Activated CD4-positive, alpha-beta T cell treated with anti-CD3 and anti-CD28 coated beads for 24 hours (primary cell): ENCODE measurements at places on chromosomes 2 and 18.
A peak's percentile ranks its signal among the peaks of the same experiment; 100 is the strongest.

DNA sequence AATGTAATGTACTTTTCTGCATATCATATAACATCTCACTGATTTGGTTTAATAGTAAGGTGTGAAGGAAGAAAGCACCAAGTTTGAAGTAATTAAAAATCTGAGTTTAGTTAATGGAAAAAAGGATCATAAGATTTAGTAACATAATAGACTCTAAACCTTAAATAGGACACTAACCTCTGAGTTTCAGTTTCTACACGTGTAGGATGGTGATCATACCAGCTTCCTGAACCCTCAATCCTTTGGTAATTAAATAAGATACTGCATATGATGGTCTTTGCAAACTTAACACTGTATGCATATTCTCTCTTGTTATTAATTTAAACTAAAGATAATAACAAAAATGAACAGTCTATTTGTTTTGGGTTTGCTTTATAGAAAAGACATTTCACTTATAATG lies 216.8 kb downstream of the NUP35 start:
- DNase-seq = no peak

- DNase-seq = no peak
Measured at GRCh38 chr18:77086656-77087392, 45.8 kb downstream of the MBP start.

DNA sequence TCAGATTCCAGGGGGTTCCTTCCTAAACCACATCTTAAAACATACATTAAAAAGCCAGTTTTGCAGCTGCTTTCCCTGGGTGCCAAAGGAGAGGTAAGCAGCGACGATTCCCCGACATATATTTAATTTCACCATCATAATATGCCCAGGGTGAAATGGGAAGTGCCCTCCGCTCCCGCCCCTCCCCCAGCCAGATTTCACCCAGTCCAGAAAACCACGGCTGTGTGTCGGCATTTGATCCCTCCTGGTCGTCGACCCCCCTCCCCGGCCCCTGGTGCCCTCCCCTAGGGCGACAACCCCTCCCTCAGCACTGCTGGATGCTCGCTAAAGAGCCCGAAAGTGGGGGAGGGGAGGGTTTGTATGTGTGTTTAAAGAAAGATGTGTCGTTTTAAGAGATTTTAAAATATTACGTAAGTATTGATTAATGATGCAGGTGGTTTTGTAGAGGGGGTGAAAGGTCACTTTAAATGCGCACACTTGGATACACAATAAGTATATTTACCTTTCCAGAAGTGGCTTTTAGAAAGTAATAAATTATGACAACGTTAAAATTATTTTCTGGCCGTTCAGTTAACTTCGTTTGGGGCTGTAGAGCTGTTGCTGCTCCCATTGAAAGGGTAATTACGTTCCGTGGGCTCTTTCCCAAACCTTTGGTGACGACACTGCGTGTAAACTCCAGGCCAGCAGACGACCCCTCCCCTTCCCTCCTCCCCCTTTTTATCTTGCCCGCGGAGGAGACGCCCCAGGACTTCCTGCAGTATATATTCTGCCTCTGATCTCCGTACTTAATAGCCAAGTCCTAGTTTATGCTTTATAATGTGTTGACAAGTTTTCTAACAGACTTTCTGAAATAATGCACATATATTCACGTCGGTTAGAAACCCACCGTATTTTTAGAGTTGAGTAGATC lies 3.4 kb upstream of the BCL11A start:
- no peak for DNase-seq

DNA sequence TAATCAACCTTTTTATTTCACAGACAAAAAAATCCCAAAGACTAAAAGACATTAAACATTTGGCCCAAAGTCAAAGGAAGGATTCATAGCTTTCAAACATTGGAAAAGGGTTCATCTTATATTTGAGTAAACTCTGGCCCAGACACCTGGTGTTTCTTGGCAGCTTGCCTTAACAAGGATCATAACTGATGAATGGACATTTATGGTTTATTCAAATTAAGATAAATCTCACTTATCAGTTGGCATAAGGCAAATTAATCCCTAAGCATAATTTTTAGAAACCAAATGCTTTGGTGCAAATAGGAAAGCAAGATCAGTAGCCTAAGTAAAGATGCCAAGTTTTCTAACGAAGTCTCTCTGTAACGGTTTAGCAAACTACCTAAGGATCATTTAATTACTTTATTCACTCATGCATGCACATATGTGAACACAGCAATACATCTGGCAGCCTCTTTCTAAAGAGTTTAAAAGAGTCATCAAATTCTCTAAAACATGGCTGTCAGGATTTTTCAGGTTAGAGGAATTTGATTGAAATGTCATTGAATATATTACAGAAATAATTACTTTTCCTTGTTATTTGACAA lies 323.4 kb upstream of the RBMS1 start:
- no peak for DNase-seq

DNA sequence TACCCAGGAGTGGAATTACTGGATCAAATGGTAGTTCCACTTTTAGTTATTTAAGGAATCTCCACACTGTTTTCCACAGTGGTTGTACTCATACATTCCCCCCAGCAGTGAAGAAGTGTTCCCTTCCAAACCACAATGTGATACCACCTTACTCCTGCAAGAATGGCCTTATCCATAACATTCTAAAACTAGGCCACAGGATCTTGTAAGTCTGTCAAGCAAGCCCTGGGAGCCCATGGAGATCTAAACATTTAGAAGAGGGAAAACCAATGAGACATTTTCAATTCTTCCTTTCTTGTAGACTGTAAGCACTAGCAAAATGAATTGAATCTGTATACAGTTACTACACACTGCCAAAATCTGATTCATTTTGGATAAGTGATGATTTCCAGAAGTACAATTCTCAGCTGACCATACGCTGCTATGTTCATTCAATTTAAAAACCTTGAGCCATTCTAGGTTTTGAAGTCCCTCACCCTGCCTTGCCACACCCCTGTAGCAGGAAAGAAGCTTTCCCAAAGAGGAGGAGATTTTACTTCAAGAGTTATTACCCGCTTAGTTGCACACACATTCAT lies 149.1 kb downstream of the SLC8A1 start:
- DNase-seq = no peak

DNA sequence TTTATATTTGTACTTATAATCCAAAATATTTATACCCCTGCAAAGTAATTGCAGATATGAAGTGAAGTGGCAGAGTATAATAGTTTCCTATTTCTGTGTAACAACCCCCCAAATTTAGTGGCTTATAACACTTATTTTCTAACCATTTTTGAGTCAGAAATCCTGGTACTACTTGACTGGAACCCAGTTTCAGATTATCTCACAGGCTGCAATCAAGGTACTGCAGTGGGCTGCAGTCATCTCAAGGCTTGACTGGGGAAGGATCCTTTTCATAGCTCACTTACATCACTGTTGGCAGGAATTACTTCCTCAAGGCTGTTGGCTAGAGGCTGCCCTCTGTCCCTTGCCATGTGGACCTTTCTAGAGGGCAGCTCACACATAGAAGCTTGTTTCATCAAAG lies 558.2 kb upstream of the PKDCC start:
- DNase-seq = no peak

DNA sequence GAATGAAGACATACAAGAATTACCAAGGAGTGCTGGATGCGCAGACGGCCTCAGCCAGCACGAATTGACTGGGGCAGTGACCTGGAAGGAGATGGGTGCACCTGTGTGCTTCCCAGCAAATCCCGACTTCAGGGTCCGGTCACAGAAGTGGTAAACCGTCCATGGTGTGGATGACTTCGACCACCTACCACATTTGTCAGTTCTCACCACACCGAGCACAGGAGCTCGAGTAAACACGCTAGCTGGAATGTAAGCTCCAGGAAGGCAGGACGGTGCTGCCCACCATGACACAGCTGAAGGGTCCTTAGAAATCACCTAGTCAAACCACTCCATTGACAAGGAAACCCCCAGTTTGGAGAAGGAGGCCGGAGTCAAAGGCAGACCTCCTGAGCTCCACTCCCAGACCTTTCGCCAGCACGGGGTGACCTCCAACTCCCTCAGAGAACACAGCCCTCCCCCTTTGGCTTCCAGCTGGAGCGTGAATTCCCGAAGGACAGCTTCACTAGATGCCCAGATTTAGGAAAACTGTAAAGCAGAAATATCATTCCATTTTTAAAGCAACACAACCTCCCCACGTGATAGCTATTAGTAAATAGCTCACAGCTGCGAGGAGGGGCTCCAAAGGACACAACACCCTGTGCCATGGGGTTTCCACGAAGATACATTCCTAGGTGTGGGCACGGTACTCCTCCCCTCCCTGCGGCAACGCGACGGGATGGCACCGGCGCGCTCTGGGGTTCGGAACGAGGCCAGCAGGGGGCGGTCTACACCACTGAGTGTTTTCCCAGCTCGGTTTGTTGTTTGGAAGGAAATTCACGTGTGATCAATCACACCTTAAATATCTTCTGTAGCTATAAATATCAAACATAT lies 34.1 kb upstream of the GNAL start:
- peak; percentile 21 for DNase-seq

GRCh38 chr2:46689993-46690392 lies 210.6 kb downstream of the TMEM247 start:
- DNase-seq = no peak

- DNase-seq = no peak
Measured at GRCh38 chr2:74560591-74560990, 6.1 kb downstream of the DOK1 start.

DNA sequence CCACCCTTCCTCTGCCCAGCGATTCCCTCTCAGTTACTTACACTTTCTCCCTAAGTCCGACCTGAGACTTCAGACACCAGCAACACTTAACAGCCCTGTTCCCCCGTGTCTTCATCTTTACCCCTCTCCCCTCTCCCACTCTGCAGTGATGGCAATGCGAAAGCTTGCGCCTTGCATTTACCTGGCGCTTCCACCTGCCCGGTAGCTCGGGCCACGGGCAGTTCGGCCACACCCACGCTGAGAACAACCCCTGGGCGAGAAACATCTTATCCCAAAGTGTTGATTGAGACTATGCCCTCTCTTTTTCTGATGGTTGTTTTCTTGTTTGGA lies 558 bp downstream of the DNAJC10 start:
- no peak for DNase-seq

DNA sequence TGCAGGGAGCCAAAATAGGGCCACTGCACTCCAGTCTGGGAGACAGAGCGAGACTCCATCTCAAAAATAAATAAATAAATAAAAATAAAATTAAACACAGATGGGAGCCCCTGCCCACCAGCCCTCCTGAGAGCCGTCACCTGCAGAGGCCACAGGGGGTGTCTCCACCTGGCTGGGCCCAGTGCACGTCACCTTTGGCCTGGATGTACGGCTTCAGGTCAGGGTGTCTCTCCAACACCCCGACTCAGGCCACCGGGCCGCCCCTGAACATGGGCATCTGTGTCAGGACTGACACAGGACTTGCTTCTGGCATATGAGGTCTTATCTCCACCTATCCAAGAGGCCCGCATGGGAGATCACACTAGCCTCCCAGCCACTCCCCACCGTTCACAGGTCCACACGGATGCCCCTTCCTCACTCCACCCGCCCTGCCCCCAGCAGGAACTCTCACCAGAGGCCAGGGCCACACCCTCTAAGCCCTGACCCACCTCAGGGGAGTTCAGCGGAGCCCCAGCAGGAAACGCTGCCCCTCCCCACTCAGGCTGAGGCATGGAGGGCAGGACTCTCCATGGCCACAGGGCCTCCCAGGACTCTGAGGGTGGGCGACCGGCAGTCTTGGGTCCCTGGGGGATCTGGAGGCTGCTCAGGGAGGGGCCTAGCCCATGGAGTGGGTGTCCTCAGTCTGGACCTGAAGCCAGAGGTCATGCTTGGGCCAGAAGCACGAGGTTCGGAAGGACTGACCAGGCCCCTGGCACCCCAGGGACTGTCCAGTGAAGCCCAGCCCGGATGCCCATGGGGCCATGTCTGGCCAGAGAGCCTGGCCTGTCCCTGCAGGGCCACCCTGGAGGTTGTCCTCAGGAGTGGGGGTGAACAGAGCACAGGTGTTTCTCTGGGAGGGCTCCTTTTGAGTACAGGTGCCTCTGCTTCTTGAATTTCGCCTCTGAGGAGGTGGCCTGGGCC lies 1.6 kb upstream of the CROCC2 start:
- DNase-seq = no peak

DNA sequence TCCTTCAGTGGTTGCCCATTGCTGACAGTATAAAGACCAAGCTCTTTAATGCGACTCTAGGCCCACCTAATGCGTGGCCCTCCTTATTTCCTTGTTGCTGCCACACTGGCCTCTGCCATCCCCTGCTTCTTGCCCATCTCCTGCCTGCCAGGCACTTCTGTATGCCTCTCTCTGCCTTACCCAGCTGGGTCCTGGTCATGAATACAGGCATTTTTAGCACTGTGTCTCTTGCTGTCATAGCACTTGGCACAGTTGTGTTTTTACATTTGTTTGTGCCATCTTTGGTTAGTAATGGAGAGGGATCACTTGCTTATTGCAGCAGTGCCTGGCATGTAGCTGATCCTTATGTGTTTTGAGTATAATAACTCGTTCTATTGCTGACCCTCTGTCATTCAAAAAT lies 38.7 kb downstream of the MAP4K4 start:
- DNase-seq = no peak

DNA sequence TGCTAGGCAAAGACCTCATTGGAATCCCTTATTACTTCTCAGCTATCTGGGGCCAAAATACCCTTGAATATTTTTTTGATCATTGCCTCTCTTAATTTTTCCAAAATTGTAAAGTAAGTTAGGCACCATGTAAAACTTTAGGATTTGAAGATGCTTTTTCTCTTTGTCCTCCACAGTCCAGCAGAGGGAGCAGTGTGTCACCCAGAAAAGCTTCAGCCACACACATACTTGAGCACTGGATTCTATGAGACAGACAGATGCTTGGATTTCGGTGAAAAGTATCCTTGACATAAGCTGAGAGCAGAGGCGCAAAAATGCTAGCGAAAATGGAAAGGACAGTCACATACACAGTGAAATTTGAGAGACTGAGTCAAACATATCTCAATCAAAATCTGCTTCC lies 74.7 kb upstream of the KCNJ3 start:
- DNase-seq = no peak

DNA sequence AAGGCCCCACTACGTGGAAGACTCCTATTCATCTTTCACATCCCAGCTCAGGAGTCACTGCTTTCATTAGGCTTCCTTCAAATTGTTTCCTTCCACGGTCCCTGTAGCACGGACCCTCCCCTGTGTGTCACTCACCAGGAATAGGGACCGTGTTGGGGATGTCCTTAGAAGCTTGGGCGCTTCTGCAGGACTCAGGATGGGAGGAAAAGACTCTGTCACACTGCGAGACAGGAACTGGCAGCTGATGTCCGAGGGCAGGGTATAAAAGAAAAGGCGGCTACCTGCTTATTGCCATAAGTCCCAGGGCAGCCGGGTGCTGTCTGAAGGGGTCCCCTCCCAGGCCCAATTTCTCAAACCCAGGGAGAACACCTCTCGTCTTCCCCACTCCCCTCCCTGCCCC lies 79.1 kb downstream of the BCL2L11 start:
- DNase-seq = no peak

- DNase-seq = no peak
Measured at GRCh38 chr18:28823506-28824182, 646.7 kb upstream of the CDH2 start.

GRCh38 chr2:39408351-39409136 lies 28.5 kb downstream of the MAP4K3 start:
- no peak for DNase-seq

DNA sequence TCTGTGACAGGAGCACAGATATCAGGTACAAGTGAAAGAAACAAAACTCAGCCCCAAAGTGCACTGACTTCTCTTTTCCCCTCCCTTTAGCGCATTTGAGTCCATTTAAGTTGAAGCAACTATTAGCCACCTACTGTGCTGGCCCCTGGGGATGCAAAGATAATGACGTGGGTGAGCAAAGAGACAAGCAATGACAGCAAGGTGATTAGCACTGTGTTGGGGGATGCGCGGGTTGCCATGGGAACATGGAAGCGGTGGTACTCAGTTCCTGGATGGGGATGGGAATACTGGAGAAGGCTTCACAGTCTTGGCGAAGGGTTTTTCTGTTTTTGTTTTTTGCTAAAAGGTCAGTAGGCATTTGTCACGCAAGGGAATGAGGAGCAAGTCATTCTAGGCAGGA lies 205.8 kb downstream of the LDLRAD4 start:
- no peak for DNase-seq
